ENCODE measurements at places on chromosomes 4 and X. TPM values are rescaled to one million over a fixed set of nuclear protein-coding genes. Genes with fewer than 3 reads are reported as not detected.

- DNase-seq = no peak
- no peaks in the 10 kb centered on the region for H3K36me3 ChIP-seq
- H3K27ac ChIP-seq = no peak overlapping the region
- no peak overlapping the region for H3K4me3 ChIP-seq
- no peaks in the 10 kb centered on the region for H3K27me3 ChIP-seq
- H3K4me1 ChIP-seq = no peaks in the 10 kb centered on the region
Observed at GRCh38 chr4:81146466-81146865, 68.6 kb downstream of the PRKG2 start.

GRCh38 chr4:14294611-14295010, 667.1 kb upstream of the BOD1L1 start:
- no peaks in the 10 kb centered on the region for H3K36me3 ChIP-seq
- H3K27ac ChIP-seq = no peak overlapping the region
- H3K4me3 ChIP-seq = no peak overlapping the region
- no peaks in the 10 kb centered on the region for H3K4me1 ChIP-seq
- DNase-seq = no peak

DNA sequence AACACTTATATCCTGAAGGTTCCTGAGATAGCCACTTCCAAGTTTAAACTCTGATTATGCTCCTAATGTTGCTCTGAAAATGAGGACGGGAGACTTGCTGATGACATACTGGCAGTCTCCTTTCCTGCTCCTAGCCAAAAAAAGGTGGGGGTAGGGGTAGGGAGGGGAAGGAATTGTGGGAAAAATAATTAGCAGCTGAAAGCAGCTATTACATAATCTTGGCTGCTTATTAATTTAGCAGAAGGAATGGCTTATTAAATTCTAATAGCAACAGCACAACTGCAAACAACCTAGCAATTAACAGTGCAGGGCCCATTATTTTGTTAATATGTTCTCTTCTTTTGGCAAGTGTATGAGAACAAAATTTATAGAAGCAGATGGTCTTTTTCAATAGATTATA, 2.0 kb upstream of the AP1S2 start:
- H3K4me1 ChIP-seq = no peaks in the 10 kb centered on the region
- H3K4me3 ChIP-seq = no peak overlapping the region
- H3K36me3 ChIP-seq = no peaks in the 10 kb centered on the region
- H3K27ac ChIP-seq = no peak overlapping the region

- H3K27me3 ChIP-seq = no peaks in the 10 kb centered on the region
- no peak overlapping the region for H3K27ac ChIP-seq
- DNase-seq = no peak
- peaks cover 3% of the 10 kb centered on the region for H3K36me3 ChIP-seq
- H3K4me3 ChIP-seq = no peak overlapping the region
Observed at GRCh38 chrX:10474510-10474909, 145.9 kb downstream of the MID1 start.

DNA sequence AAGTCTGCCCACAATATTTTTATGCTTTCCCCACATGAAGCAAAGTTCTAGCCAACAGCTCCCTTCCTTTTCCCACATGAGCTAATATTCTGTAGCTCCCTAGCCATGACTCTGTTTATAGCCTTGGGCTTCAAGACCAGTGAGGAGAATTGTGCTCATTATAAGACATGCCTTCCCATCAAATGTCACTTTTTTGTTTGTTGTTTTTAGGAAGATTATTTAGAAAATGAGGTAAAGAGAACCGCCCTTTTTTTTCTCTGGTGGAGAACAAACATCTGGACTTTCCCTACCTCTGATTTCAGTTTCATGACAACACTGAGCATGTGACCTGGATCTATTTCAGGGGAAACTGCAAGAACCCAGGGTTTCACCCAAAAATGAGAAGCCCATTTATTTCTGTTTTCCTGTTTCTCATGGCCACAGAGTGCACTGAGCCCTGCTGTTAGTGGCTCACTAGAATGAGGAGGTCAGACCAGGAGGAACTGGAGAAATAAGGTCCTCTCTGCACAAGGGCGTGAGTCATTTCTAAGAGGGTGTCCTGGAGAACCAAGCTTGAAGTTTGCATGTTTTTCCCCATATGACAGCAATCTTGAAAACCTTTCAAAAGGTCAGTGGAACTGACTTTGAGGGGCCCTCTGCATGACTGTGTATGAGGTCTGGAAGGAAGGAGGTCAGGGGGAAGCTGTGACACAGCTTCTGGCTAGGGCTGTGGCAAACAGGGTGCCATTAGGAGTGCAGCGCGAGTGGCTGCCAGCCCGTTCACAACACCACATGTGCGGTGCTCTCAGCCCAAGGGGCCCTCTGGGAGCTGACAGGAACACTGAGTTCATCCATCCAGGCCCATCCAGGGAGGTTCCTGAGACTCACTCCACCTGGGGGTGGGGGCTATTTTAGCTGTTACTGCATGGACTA, 55.2 kb downstream of the CHST7 start:
- no peaks in the 10 kb centered on the region for H3K36me3 ChIP-seq
- peak overlapping the region; percentile 75 for H3K27ac ChIP-seq
- H3K4me3 ChIP-seq = no peak overlapping the region
- no peaks in the 10 kb centered on the region for H3K27me3 ChIP-seq
- H3K4me1 ChIP-seq = peaks cover 5% of the 10 kb centered on the region
- DNase-seq = peak; percentile 18

GRCh38 chr4:80207172-80207583, 9.9 kb downstream of the PRDM8 start:
- no peaks in the 10 kb centered on the region for H3K36me3 ChIP-seq
- DNase-seq = peak; percentile 81
- H3K4me3 ChIP-seq = no peak overlapping the region
- H3K27me3 ChIP-seq = peaks cover 14% of the 10 kb centered on the region
- no peak overlapping the region for H3K27ac ChIP-seq

DNA sequence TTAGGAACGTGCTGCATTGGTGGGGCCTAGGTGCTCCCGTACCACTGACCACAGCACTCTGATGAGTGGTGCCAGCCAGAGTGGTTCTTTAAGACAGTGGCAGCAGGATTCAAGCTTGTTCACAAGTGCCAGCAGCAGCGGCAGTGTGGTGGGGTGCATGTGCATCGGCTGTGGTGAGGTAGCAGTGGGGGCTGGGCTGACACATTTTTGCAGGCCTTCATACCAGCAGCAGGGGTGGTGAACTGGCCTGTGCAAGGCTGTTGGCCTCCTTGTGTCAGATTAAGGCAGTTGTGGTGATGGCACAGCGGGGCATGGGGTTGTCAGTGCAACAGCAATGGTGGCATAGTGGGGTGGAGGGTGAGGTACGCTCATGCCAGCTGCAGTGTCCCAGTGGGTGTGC, 131.4 kb downstream of the PABPC4L start:
- H3K27me3 ChIP-seq = no peaks in the 10 kb centered on the region
- H3K4me3 ChIP-seq = no peak overlapping the region
- no peak overlapping the region for H3K27ac ChIP-seq
- no peaks in the 10 kb centered on the region for H3K36me3 ChIP-seq

GRCh38 chr4:25913056-25913850, 767 bp upstream of the SMIM20 start:
- peak; percentile 30 for DNase-seq
- H3K27ac ChIP-seq = peak overlapping the region; percentile 92
- H3K4me1 ChIP-seq = peaks cover 16% of the 10 kb centered on the region
- no peaks in the 10 kb centered on the region for H3K36me3 ChIP-seq
- H3K27me3 ChIP-seq = no peaks in the 10 kb centered on the region

DNA sequence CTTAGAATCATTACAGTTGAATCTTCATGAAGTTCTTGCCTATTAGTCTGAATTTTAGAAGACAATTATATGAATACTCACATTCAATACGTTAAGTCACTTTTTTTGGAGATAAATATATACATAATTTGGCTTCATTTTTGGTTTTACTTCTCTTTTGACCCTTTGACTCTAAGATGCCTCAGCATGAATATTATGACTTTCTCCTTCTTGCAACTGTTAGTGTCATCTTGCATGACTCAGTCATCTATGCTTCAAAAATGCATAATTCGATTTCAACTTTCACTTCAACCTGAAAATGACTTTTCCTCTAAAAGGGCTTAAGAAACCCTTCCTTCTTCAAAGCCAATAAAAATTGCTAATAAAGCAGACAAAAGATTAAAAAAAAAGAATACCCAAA, 1427.5 kb downstream of the ADGRL3 start:
- H3K36me3 ChIP-seq = no peaks in the 10 kb centered on the region
- H3K4me1 ChIP-seq = no peaks in the 10 kb centered on the region
- H3K27me3 ChIP-seq = no peaks in the 10 kb centered on the region
- H3K27ac ChIP-seq = no peak overlapping the region

DNA sequence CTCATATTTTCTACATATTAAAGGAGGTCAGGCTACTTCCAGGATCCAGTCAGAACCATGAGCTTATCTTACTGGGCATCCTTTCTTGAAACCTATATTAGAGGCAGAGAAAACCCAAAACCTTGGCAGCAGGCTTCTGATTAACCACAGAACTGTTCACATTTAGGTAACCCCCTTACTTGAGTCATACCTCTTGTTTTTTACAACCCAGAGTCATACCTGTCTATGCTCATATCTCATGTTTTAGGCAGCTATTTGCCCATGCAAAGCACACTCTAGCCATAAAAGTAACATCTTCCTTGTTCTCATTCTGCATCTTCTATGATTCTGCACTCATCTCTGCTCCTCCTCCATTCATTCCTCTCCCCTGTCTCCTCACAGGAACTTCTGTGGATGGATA, 138.0 kb upstream of the SMIM31 start:
- DNase-seq = no peak
- H3K4me3 ChIP-seq = no peak overlapping the region
- H3K27me3 ChIP-seq = no peaks in the 10 kb centered on the region
- no peaks in the 10 kb centered on the region for H3K36me3 ChIP-seq
- H3K4me1 ChIP-seq = no peaks in the 10 kb centered on the region

DNA sequence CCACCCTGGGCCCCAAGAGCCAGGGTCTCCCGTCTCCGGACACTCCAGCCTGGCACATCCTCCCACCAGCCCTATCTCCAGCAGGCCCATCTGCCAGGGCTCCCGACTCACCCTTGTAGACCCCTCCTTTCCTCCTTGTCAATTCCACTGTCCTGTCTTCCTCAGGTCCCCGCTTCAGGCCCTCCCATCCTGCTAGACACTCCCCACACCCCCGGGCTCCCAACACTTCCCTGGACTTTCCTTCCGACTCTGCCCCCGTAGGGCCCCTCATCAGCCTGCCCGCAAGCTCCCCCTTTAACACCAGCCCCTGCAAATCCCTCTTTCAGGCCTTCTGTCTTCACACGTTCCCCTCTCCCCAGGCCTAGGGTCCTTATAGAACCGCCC, 1.1 kb downstream of the PRAF2 start:
- H3K36me3 ChIP-seq = no peaks in the 10 kb centered on the region
- peak overlapping the region; percentile 68 for H3K4me3 ChIP-seq
- peaks cover 14% of the 10 kb centered on the region for H3K4me1 ChIP-seq
- H3K27ac ChIP-seq = peak overlapping the region; percentile 54

- no peaks in the 10 kb centered on the region for H3K4me1 ChIP-seq
- H3K27me3 ChIP-seq = no peaks in the 10 kb centered on the region
- H3K27ac ChIP-seq = no peak overlapping the region
- no peaks in the 10 kb centered on the region for H3K36me3 ChIP-seq
- H3K4me3 ChIP-seq = no peak overlapping the region
- no peak for DNase-seq
Observed at GRCh38 chrX:68660746-68661145, 13.3 kb downstream of the STARD8 start.

GRCh38 chr4:152500800-152501434, 35.0 kb downstream of the FBXW7 start:
- no peak overlapping the region for H3K4me3 ChIP-seq
- H3K27me3 ChIP-seq = no peaks in the 10 kb centered on the region
- no peak overlapping the region for H3K27ac ChIP-seq
- no peaks in the 10 kb centered on the region for H3K36me3 ChIP-seq

DNA sequence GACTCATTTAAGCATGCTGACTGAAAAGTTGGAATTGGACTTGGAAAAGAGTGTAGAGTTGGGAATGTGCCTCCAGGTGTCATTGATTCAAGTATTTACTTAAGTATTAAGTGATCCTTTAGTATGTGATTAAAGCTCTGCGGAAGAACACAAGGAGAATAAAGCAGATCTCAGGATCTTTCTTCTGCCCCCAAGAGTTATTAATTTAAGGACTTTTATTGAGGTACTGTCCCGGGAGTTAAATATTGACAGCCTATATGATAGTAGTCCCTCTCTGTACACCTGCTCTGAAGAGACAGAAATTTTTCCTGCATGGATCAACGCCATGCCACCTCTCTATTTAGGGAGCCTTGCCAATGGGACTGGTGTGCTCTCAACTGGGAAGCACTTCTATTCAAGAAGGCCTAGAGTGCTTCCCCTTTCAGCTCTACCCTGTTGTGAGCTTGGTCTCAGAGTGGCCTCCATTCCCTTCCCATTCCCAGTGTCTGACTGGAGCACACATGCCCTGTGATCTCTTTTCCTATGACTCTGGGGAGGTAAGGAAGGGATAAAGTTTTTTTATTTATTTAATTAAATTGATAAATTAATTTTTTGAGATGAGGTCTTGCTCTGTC, 75.9 kb downstream of the SHISA3 start:
- H3K27me3 ChIP-seq = no peaks in the 10 kb centered on the region
- DNase-seq = peak; percentile 52
- no peaks in the 10 kb centered on the region for H3K36me3 ChIP-seq
- peaks cover 11% of the 10 kb centered on the region for H3K4me1 ChIP-seq

- H3K36me3 ChIP-seq = no peaks in the 10 kb centered on the region
- peaks cover 5% of the 10 kb centered on the region for H3K4me1 ChIP-seq
- no peak for DNase-seq
- no peaks in the 10 kb centered on the region for H3K27me3 ChIP-seq
Observed at GRCh38 chr4:53720776-53721175, 129.5 kb upstream of the LNX1 start.

- DNase-seq = no peak
- H3K27ac ChIP-seq = no peak overlapping the region
Observed at GRCh38 chr4:158080354-158080753, 92.5 kb downstream of the GASK1B start.

DNA sequence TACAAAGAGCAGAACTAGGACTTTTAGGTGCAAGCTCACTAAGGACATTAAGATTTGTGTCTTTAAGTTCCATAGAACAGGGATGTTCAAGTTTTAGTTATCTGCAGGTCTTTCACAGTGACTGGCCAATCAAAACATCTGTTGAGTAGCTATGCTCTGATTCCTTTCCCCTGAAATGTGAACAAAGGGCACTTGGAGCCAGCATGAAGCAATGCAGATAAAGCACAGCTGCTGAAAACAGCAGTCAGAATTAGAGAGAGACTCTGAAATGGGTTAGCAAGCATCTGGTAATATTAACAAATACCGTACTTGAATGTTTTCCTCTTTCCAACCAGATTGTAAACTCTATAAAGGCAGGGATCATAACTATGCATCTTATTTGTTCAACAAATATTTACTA, 276.9 kb downstream of the RAB28 start:
- DNase-seq = no peak
- H3K27ac ChIP-seq = no peak overlapping the region
- no peak overlapping the region for H3K4me3 ChIP-seq
- H3K4me1 ChIP-seq = no peaks in the 10 kb centered on the region
- no peaks in the 10 kb centered on the region for H3K27me3 ChIP-seq

- no peaks in the 10 kb centered on the region for H3K4me1 ChIP-seq
- no peak overlapping the region for H3K4me3 ChIP-seq
- H3K27ac ChIP-seq = no peak overlapping the region
- DNase-seq = no peak
- no peaks in the 10 kb centered on the region for H3K36me3 ChIP-seq
Observed at GRCh38 chrX:47507153-47507867, 24.3 kb upstream of the ZNF41 start.

ANXA5 gene
- total RNA-seq = 156 TPM

TLR7 gene
- 5.5 TPM for total RNA-seq

LUZP4 gene
- total RNA-seq = not detected

RELL1 gene
- total RNA-seq = 28.3 TPM

HOPX gene
- 1,594 TPM for total RNA-seq

DCLK2 gene
- 3.0 TPM for total RNA-seq

CXCL1 gene
- 40.0 TPM for total RNA-seq

HTN1 gene
- not detected for total RNA-seq

MAGEE2 gene
- total RNA-seq = not detected

ZDHHC9 gene
- total RNA-seq = 16.8 TPM

UNC5C gene
- total RNA-seq = 2.6 TPM
